ENCODE measurements at places on chromosomes 16 and 17.

DNA sequence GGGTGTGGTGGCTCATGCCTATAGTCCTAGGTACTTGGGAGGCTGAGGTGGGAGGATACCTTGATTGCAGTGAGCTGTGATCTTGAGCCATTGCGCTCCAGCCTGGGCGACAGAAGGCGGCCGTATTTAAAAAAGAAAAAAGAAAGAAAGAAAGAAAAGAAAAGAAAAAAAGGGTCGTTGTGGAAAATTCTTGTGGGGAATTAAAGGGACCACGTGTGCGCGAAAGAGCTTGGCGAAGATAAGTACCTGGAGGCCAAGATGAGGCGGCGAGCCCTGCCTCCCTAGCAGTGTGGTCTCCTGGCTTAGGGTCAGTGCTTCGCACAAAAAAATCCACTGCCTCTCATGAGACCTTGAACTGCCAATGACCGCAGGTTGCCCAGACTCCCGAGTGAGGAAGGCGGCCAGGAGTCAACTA lies 728 bp upstream of the NMT1 start:
- no peak for DNase-seq

GRCh38 chr16:70657956-70658355 lies 11.6 kb downstream of the IL34 start:
- no peak for DNase-seq

- DNase-seq: no peak
Observed at GRCh38 chr17:55434721-55435120, 13.1 kb upstream of the MMD start.

GRCh38 chr16:47363761-47364160 lies 97.1 kb downstream of the ITFG1 start:
- DNase-seq: no peak

DNA sequence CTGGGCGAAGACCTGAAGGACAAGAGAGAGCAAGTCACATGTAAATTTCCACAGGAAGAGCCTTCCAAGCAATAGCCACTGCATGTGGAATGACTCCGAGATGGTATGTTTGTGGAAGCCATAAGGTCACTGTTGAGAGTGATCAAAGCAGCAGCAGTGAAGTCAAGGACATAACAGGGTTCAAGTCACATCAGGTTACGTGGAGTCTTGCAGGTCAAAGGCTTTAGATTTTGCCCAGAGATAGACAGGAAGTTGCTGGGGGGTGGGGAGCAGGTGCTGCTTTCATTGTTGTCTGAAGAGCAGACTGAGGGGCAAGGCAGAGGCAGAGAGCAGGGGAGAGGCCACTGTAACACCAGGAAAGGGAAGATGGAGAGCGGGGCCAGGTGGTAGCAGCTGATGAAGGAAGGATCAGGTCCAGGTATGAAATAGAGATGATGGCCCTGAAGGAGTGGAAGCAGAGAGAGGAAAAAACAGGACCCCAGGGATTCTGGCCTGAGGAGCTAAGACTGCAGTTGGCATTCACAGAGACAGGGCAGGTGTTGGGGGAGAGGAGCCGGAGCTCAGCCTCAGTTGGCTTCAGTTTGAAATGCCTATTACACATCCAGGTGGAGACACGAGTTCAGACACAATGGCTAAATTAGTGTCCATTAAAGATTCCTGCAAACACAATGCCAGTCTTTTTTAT lies 129.3 kb upstream of the AXIN2 start:
- no peak for DNase-seq

DNA sequence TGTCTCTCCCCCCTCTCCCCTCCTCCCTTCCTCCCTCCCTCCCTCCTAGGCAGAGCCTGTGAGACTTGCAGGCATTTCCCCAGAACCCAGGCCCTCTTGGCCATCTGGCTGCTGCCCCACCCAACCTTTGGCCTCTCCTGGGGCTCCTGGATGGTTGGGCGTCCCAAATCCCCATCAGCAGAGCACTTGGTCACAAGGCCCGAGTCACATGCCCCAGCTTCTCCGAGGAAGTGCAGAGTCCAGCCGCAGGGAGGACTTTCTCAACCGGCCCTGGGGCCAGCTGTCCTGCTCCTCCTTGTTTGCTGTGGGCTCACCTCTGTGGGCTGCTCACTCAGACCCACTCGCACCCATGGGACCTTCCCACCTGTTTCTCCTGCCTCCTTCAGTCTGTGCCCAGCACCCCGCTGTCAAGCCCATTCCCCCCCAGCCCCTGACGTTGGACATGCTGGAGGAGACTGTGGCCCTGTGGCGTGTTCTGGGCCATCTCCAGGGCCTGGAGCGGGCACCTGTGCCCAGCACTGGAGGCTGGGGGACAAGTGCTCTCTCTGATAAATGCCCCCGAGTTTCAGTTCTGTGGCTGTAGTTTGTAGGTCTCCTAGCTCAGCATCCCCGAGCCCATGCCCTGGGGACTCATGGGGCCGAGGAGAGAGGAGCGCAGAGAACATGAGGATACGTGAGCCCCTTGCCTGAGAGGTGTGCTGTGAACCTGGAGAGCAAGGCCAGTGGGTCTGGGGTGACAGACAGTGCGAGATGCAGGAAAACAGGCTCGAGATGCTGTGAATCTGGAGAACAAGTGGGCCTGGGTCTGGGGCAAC lies 42.3 kb upstream of the ZNF750 start:
- DNase-seq: peak; percentile 65

- DNase-seq: no peak
Observed at GRCh38 chr17:72717676-72718075, 374.8 kb downstream of the SLC39A11 start.

DNA sequence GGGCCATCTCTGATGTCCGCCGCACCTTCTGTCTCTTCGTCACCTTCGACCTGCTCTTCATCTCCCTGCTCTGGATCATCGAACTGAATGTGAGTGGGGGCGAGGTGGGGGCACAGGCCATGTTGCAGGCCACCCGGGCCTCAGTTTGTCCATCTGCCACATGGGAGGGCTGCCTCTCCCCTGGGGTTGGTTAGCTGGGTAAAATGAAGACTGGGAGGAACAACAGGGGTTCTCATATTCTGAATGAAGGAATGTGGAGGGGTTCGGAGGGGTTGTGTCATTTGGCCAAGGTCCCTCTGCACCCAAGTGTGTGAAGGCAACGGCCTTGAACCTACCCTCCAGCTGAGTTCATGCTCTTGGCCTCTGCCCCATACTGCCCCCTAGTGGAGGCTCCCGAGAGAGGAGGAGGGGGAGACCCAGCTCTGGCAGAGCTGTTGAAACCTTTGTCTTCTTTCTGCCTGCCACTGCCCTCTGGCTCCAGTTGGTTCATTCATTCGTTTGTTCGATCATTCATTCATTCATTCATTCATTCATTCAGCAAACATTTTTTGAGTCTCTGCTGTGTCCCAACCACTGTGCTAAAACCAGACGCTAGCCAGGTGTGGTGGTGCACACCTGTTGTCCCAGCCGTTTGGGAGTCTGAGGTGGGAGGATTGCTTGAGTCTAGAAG lies 11.4 kb upstream of the TCAP start:
- peak; percentile 67 for DNase-seq

- no peak for DNase-seq
Observed at GRCh38 chr16:22726868-22727267, 87.1 kb upstream of the HS3ST2 start.

DNA sequence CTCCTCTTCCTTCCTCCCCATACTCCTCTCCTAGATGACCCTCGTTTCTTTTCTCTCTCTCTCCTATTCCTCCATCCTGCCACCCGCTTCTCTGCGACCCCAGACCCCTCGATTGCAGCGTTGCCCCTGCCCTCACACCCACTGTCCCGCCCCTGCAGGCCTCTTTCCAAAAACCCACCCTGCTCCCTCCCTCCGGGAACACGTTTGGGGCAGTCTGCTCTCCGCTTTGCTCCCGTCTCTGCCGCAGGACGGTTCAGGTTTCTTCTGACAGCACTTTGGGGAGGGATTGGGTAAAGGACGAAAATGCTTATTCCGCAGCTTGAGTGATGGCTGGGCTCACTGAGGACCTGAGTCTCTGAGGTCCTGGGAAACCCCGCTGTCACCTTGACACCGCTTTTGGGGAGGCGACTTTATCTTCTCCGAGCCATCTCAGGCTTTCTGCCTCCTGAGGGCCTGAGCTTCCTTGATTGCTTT lies 690 bp downstream of the NDE1 start:
- DNase-seq: peak; percentile 30

- no peak for DNase-seq
Observed at GRCh38 chr16:85755929-85756768, 5.3 kb upstream of the C16orf74 start.

GRCh38 chr16:77660311-77660710 lies 62.0 kb upstream of the NUDT7 start:
- DNase-seq: no peak

- no peak for DNase-seq
Observed at GRCh38 chr16:11892761-11893160, 23.0 kb downstream of the GSPT1 start.

DNA sequence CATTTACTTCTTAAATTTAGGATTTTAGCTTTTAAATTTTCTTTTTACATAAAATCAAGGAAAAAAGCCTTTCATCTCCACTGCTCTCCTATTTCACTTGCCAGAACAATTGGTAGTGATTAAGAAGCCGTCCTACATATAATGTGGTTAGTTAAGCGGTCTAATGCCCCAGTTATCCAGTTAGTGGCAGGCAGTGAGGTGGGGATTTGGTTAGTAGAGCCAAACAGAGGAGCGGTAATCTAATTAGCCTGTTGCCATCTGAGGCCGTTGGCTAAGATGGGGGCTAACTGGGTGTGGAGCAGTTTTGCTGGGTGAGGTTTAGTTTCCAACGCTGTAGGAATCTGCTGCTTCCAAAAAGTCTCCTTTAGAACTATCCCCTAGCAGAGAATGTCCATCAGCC lies 22.4 kb downstream of the SNX11 start:
- no peak for DNase-seq

- peak; percentile 28 for DNase-seq
Observed at GRCh38 chr17:5282642-5283217, 646 bp downstream of the RABEP1 start.

- no peak for DNase-seq
Observed at GRCh38 chr16:7177875-7178274, 154.8 kb upstream of the RBFOX1 start.

GRCh38 chr17:7107795-7108559 lies 6.6 kb downstream of the ASGR2 start:
- DNase-seq: no peak

DNA sequence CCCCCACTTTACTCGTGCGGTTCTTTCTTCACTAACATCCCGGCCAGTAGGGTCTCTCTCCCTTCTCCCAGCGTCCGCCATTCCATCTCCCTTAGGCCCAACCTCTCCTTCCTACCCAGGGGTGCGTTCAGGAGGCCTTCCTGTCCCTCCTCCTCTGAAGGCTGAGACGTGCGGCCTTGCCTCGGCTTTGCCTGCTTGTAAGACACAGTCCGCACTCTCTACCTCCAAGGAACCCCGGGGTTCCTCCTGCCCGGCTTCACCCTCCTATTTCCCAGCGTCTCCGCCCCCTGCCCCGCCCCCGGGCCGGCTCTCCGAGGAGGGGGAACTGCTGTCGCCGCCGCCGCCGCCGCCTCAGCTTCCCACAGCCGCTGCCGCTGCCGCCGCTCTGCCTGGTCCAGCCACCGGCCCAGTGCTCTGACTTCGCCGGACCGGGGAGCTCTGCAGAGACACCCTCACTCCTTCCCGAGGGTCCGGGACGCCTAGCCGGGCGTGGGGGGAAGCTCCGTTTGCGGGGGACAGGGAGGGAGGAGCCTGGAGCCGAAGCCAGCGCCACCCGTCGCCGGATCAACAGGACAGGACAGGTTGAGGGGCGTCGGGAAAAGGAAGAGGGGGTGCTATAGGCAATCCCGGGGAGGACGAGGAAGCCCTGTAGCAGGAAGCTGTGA lies 1.2 kb upstream of the FGF11 start:
- peak; percentile 84 for DNase-seq

- DNase-seq: no peak
Observed at GRCh38 chr16:53829186-53829747, 125.3 kb downstream of the FTO start.

GRCh38 chr17:35931794-35932425 lies 1.3 kb upstream of the RDM1 start:
- peak; percentile 73 for DNase-seq

GRCh38 chr16:87161822-87162676 lies 155.1 kb downstream of the C16orf95 start:
- no peak for DNase-seq

- no peak for DNase-seq
Observed at GRCh38 chr17:73976147-73976546, 227.3 kb upstream of the RPL38 start.

DNA sequence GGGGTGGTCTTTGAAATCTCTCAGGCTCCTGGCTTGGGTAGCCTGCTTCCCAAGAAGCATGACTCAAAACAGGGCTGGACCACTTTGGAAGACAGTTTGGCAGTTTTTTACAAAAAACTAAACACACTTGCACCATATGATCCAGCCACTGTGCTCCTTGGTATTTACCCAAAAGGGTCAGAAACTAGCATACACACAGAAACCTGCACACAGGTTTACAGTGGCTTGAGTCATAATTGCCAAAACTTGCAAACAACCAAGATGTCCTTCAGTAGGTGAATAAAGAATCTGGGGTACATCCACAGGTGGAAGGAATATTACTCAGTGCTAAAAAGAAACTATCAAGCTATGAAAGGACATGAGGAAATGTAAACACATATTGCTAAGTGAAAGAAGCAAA lies 323.2 kb upstream of the CDH5 start:
- no peak for DNase-seq

- DNase-seq: no peak
Observed at GRCh38 chr16:76614269-76614668, 337.1 kb downstream of the CNTNAP4 start.

GRCh38 chr16:67234180-67234597 lies 7.3 kb downstream of the TMEM208 start:
- DNase-seq: no peak

DNA sequence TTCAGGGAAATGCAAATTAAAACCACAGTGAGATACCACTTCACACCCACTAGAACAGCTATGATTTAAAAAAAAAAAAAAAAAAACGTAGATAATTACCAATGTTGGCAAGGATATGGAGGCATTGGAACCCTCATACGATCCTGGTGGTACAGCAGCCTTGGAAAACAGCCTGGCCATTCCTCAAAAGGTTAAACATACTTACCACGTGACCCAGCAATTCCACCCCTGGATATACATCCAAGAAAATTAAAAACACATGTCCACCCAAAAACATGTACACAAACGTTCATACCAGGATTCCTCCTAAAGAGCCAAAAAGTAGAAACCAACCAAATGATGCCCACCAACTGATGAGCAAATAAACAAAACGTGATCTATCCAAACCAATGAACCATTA lies 68.1 kb downstream of the GAS7 start:
- DNase-seq: no peak

GRCh38 chr17:70238228-70238627 lies 68.9 kb downstream of the KCNJ2 start:
- no peak for DNase-seq

DNA sequence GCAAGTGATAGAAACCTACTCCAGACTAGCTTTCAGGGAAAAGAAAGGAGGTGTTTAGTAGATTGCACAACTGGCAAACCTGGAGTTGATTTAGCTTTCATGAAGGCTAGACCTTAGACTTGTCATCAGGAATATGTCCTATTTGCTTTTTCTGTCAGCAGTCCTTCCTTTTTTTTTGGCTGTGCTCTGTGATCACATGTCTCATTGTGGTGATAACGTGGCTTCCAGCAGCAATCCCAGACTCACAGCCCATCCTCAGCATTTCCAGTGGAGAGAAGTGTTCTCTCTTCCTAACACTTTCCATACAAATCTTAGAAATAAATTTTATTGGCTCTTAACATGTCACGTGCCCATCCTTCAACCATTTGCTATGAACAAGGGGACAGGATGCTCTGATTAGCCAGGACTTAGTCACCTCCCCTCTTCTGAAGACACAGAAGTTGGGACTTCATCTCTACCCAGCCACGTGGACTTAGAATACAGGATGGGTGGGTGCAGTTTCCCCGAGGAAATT lies 74.7 kb downstream of the CDH13 start:
- DNase-seq: no peak

GRCh38 chr17:21019976-21020586 lies 22.7 kb downstream of the USP22 start:
- DNase-seq: no peak

GRCh38 chr16:4940719-4941118 lies 3.8 kb upstream of the PPL start:
- no peak for DNase-seq

Measured in left cardiac atrium (tissue), 4 donors.